ENCODE measurements at places on chromosomes 1 and 21.

GRCh38 chr1:162028726-162029125, 5.1 kb upstream of the OLFML2B start:
- no peak for DNase-seq

DNA sequence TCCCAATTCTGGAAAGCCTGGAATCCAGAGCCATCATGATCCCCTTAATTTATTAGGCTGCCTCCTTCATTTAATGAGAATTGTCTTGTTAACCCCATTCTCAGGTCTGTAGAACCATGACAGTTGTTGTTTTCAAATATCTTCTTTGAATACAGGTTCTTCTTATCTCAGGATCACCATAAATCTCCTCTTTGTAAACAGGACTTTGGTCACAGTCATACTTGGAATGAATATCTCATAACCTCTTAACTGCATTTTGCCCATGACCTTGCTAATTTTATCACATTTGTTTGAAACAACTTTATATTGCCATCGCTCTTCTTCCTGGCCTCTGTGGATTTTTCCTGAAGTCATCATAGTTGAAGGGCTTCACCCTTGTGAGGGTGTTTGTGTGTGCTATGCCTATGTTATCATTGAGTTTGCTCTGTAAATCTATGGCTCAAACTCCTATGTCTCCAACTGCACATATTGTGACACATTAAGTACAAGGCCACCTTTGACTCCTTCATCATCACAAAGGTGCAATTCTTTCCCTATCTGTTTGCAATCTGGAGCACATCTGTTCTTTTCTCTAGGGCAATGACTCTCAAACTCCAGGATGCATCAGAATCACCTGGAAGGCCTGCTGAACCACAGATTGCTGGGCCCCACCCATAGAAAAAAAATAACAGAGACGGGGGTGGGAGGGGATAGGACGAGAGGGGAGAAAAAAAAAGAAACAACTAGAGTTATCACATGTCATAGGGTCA, 54.2 kb downstream of the FCRL5 start:
- DNase-seq = no peak

GRCh38 chr1:160309185-160309557, 24.2 kb upstream of the PEX19 start:
- no peak for DNase-seq

DNA sequence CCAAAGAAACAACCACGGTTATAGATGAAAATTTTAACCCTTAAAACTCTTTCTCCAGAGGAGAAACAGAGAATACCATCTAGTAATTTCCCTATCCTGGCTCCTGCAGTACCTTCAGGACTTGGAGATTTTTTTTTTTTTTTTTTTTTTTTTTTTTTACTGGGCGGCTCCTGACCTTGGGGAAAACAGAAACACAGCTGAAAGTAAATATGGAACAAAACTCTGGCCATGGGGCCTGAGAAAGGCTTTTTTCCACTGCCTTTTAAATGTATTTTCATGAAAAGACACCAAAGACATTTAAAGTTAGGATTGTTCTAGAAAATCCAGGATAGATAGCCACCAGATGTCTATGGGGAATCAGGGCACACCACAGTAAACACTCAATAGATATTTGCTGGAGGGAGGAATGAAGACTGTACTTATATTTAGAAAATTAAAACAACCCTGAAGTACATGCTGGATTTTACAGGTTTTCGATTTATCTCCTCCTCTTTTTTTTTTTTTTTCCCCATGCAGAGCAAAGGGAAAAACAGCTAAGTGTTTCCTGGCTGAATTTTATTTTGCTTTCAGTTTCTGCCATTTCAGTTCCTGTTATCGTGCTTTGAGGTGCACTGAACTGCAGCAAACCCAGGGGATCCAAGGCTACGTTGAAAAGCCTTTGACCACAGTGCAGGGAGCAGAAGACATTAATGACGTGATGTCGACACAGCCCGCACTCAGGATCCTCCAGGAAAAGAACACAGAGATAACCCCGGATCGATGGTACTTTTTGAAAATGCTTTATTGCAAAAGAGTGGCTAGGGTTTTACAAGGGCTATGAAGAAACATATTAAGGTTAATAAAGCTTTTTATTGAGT, 35.7 kb upstream of the CNN3 start:
- DNase-seq = no peak

DNA sequence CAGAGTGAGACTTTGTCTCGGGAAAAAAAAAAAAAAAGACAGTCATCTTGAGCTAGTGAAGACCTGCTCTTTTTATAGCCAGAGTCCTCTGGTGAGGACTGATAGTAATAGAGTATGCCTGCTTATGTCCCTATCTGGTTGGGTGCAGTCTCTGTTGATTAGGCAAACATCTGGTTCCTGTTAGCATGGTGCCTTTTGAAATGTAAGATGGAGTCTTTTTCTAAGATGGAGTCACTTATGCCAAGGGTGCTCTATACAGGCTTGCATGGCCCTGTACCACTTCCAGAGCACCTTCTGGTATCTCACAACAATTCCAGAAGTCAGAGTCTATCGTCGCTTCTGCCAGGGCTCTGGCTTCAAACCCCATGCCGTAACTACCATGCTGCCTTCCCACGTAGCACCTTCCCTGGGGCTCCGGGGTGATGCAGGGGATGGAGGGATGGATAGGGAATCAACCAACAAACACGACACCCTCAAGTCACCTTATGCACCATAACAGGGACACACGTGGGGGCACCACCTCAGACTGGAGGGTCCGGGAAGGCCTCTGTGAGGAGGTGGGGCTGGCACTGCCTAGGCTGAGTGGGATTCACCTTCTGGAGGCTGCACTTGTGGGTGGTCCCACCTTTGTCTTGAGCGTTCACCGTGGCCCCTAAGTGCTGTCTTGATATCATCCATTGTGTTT, 11.6 kb upstream of the PADI6 start:
- DNase-seq = no peak

DNA sequence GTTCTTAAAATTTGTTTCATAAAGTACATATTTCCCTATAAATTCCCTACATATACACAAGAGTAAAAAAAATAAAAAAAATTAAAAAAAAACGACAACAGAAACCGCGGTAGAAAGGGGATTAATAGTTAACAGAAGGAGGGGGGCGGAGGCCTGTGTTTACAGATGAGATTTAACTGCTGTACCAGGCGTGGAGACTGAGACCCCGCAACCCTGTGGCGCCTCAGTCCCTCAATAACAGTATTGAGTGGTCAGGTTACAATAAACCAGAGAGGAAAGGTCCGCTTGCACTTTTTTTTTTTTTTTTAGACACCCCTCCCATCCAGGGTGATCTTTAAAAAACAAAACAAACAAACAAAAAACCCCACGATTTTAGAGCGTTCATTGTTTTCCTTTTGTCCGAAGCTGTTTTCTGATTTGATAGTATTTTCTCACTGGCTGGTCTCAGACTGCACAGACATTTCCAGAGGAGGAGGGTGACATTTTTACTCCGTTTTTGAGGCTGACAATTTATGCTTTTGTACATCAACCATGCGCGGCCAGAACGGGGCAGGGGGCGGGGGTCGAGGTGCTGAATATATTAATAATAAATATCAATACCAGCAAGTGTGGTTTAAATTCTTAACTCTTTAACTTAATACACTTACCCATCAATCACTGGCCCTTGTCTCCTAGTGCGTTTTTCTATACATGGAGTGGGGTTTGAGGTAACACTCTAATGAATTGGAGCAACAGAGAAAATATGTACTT, 1223.9 kb downstream of the BRINP3 start:
- no peak for DNase-seq

DNA sequence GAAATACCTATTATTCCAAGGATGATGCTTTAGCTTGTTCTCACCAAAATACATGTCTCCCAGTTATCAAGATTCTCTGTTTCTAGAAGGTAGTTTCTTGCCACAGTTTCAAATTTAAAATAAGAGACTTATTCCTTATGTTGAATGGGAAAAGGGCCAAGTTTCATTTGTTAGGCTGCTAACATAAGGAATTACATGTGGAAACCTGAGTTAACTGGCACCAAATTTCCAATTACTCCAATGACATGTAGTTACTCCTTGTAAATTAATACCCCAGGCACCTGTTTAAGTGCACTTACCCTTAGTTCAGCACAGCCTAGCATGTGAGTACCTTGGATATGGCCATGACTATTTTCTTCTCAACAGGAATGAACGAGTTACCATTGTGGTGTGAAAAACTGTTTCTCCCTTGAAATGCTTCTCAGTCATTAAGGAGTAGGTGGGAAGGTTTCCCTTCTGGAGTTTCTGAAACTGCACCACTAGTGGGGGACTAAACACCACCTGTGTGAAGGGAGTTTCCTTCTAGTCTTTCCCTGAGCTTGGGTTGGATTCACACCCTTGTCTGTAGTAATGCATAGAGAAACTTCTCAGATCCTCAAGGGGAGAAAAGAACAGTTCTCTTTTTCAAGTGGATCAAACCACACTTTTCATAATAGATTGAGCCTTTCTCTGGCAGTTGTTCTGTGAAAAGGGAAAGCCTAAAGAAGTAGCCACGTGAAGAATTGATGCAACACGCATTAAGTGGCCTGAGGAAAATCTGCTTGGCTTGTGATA, 32.3 kb upstream of the LRRC8C start:
- no peak for DNase-seq

DNA sequence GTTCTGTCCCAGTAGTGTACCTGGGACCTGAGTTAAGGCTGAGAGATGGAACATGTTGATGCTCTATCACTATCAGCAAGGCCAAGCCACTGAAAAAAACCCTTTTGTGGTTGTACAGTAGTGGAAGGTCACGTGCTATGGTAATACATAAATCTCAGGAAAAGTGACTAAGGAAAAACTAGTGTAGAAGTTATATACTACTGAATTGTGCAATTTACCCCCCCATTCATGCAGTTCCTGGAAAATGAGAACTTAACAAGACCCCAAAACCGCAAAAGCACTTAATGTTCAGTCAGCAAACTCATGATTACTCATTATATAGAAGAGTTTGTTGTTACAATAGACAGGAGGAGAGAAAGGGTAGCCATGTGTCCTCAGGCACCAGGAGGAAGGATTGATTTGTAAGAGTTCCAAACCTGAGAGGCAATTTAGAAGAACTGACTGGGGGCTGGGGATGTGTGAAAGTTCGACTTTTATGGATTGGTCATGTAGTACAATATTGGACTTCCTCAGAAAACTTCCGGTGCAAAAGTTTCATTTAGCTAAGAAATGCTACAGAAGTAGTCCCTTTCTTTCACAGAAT, 91.6 kb downstream of the RGL1 start:
- DNase-seq = no peak

DNA sequence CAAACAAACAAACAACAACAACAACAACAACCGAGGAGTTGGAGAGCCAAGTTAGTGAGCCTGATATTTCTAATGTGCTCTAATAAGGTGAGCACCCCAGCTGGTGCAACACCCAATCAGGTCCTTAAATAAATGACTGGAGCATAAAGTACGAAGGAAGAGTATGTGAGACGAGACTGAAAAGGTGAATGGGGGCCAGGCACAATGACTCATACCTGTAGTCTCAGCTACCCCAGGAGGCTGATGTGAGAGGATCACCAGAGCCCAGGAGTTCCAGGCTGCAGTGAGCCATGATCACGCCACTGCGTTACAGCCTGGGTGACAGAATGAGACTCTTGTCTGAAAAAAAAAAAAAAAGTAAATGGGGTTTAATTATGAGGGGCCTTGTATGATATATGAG, 152.0 kb upstream of the ZRANB2 start:
- DNase-seq = no peak

DNA sequence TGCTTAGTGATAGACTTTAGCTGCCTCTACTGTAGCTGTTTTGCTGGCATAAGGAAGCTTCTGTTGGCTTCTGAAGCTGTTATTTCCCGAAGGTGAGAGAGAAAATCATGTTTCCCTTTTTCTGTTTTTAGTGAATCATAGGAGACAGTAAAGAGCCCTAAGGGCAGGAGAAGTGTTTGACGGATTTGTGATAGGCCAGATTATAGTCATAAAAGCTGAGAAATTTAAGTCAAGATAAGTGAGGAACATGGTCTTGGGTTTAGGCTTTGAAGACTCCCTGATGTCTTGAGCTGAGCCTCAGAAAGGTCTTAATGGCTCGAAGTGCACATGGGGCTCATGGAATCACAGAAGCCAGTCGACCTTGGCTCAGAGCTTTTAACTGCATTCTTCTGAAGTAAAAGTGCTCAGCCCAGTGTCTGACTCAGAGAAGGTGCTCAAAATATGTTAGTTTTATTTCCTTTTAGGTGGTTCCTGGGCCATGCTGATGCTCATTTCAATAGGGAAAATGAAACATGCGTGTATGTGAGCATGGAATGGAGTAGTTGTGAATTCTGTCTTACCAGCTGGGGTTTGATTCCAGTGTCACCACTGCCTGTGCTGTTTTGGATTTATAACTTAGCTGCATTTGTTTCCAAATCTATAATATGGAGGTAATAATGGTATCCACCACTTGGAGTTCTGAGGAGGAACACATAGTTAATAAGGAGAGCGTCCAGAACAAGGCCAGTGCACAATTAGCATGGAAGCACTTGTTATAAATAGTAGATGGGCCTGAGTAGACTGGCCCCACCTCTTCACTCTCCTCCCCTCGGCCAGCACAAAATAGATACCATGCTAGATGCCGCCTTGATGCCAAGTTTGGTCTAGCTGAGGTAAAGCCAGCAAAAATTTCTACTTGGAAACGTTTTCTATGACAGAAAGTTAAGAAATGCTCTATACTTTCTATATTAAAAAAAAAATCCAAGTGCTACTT, 99.2 kb downstream of the C1orf21 start:
- DNase-seq = no peak

DNA sequence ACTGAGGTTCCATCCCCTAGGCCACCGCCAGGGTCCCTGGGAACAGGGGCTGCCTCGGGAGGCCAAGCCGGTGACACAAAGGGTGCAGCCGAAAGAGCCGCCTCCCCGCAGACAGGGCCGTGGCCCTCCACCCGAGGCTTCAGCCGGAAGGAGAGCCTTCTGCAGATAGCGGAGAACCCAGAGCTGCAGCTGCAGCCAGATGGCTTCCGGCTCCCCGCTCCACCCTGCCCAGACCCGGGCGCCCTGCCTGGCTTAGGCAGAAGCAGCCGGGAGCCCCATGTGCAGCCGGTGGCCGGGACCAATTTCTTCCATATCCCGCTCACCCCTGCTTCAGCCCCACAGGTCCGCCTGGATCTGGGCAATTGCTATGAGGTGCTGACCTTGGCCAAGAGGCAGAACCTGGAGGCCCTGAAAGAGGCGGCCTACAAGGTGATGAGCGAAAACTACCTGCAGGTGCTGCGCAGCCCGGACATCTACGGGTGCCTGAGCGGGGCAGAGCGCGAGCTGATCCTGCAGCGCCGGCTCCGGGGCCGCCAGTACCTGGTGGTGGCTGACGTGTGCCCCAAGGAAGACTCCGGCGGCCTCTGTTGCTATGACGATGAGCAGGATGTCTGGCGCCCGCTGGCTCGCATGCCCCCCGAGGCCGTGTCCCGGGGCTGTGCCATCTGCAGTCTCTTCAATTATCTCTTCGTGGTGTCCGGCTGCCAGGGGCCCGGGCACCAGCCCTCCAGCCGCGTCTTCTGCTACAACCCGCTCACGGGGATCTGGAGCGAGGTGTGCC, 1.4 kb downstream of the KLHDC7A start:
- no peak for DNase-seq

GRCh38 chr1:159914252-159915018, 10.9 kb downstream of the TAGLN2 start:
- no peak for DNase-seq

GRCh38 chr1:113984710-113985109, 5.4 kb downstream of the OLFML3 start:
- no peak for DNase-seq

Measured in stimulated activated CD8-positive, alpha-beta memory T cell treated with anti-CD3 and anti-CD28 coated beads, Interleukin-2, amount 100 ng/mL, for 1 hour (primary cell).